ENCODE measurements at places on chromosomes 13 and 19.

- DNase-seq = no peak
Measured at GRCh38 chr19:33417751-33418150, 44.2 kb downstream of the CEBPG start.

GRCh38 chr13:20700288-20700687, 3.2 kb upstream of the IL17D start:
- no peak for DNase-seq

- DNase-seq = peak; percentile 19
Measured at GRCh38 chr13:37701306-37701705, 102.7 kb upstream of the POSTN start.

GRCh38 chr13:114132419-114133121, at the start of gene RASA3:
TSS of gene RASA3 (minus strand) at chr13:114132623. CDS start at chr13:114132489, 134 bp downstream.
- DNase-seq = peak; percentile 58

DNA sequence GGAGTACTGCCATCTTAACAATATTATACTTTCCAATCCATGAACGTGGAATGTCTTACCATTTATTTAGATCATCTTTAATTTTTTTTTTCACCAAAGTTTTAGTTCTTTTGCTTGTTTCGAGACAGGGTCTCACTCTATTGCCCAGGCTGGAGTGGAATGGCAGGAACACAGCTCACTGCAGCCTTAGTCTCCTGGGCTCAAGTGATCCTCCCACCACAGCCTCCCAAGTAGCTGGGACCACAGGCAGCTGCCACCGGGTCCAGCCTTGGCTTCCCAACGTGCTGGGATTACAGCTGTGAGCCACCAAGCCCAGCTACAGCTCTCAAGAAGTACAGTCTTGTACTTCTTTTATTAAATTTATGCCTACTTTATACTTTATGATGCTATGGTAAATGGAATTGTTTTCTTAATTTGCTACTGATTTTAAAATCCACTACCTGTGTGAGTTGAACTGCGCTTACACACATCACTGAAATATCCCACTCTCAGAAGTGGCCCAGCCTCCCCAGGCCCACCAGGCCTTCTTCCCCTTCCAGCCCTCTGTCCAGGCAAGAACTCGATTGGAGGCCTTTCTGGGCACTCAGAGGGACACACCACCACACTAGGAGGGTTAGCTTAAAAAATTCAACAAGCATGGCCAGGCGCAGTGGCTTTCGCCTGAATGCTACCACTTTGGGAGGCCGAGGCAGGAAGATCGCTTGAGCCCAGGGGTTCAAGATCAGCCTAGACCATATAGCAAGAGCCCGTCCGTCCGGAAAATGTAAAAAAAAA, 1.0 kb upstream of the PGLS start:
- no peak for DNase-seq

DNA sequence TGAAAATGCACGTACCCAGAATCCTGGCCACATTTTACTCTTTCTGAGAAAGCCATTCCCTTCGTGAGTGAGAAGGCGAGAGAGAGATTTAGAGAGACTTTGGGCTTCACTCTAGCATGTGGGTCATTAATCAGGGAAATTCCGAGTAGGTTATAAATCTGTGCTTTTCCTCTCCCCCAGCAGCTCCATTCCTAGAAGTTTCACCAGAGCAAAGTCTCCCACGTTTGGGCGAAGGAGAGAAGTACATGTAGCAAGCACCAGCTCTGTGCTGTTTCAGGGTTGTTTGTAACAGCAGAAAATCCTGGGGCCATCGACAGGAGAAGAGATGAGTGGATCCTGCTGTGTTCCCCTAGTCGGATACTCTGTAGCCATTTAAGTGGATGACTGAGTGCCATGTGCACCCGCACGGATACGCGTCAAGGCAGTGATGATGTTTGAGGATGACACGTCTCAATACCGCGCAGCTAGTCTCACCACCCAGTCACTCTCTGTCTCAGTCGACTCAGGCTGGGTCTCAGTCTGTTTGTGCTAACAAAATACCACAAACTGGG, 131.8 kb upstream of the PEG3 start:
- DNase-seq = no peak

- no peak for DNase-seq
Measured at GRCh38 chr13:92677571-92677970, 549.0 kb upstream of the GPC6 start.

DNA sequence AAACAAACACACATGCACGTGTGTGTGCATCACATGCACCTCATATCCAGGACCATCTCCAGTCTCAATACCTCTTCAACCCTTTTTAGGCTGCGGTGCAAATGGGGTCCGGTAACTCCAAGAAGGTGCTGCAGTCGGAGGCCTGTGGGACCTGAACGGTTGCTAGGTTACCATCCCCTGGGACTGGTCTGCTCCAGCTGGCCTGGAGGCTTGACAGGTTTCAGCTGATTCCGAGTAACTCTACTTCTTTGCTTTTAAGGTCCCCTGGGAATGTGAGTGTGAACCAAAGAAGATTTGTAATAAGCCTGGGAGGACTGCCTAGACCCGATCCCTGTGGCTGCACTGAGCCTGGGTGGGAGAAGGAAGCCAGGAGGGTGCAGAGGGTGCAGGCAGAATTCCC, 117.5 kb downstream of the CCNA1 start:
- DNase-seq = no peak

GRCh38 chr19:17054746-17055145, 20.5 kb downstream of the HAUS8 start:
- DNase-seq = no peak

DNA sequence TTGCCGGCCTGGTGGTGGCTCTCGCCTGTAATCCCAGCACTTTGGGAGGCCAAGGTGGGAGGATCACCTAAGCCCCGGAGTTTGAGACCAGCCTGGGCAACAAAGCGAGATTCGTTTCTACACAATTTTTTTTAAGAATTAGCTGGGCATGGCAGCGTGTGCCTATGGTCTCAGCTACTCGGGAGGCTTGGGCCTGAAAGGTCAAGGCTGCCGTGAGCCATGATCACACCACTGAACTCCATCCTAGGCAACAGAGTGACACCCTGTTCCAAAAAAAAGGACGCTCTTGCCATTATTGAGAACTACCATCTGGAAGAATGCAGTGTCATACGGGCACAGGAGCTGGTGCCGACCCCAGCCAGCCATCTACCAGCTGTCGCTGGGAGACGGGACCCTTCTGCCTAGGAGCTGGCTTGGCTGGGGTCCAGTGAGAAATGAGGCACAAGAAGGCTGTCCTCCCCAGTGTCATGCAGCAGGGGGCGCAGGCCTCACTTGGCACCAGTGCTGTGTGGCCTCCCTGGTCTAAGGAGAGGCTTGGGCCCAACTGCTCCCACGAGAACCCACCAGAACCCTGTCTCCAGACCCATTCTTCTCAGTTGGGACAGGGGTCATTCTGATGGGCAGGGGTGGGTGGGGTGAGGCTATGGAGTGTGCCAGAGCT, 12.2 kb upstream of the RELB start:
- peak; percentile 68 for DNase-seq

DNA sequence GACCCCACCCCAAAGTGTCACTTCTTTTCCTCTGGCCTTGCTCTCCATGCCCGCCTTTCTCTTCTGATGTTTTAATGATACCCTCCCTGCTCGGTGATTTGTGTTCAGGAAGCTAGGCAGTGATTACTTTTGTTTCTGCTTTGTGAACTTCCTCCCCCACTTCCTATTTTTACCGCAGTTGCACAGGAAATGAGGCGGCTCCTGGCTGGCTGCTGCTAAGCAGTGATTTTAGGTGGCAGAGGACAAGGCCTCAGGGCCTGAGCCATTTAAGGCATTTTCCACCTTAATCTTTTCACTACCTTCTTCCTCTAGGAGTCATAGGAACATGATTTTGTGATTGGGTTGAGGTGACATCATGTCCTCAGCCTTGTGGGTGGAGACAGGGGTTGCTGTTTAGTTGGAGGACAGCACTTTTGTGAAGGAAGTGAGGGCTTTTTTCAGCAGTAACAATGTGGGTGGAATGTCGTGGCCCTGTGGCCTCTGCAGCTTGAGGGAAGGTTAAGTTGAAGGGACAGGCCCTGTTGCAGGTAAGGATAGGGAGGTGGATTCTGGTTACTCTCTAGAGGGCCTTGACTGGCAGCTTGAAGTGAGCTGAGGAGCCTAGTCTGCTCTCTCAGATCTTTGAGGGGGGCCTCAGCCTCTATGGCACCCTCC, 15.7 kb downstream of the GARRE1 start:
- DNase-seq = peak; percentile 71

GRCh38 chr19:30930941-30931706, 418.1 kb downstream of the TSHZ3 start:
- DNase-seq = no peak

GRCh38 chr13:98365302-98365701, 188.2 kb upstream of the RNF113B start:
- no peak for DNase-seq

DNA sequence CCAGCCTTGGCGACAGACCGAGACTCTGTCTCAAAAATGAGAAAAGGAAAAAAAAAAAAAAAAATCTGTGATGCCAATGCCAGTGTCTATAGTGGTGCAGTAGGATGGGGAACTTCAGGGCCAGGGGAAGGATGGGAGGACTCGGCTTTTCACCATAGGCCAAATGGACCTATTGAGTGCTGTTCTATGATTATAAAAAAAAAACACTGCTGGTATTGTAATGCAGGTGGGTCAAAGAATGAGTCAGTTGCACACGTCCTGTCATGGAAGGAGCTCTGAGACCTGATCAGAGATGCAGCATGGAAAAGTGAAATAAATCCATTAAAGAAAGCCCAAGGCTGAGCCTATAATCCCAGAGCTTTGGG, 7.0 kb downstream of the DNAJB1 start:
- no peak for DNase-seq

DNA sequence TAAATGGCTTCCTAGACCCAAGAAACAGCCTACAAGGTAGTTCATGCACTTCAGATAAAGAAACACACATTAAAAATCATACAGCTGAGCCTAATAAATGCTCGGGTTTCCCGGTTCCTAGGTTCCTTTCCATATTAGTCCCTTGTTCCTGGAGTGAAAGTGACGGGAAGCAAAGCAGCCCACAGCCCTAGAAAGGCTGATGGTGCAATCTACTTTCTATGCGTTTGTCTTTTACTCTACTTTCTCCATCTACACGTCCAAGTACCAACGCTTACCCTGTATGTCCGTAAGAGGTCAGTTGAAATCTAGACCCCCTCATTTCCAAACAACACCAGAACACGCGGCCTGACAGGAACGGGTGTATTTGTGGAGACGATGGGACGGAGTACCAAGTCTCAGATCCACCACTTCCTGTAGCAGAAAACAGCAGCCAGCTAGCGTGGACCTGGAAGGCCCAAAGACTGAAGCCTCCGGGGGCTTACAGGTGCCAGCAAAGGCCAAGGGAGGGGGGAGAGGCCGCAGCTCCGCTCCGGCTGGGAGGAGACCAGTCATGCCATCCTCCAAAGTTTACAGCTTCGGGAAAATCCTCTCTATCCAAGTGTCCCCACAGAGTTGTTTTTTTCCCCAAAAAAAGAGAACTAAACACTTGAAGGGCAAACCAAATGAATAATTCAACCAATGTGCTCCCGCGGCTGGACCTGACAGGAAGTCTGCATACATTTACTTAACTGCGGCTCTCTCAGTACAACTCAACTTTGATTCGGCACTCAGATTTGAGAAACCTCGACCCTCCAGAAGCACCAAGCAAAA, 34.1 kb downstream of the STK24 start:
- peak; percentile 82 for DNase-seq

- no peak for DNase-seq
Measured at GRCh38 chr13:88217372-88217771, 546.2 kb downstream of the SLITRK5 start.

- no peak for DNase-seq
Measured at GRCh38 chr19:14482172-14482941, 7.2 kb upstream of the PTGER1 start.

- DNase-seq = peak; percentile 79
Measured at GRCh38 chr19:29645911-29646310, 19.4 kb upstream of the PLEKHF1 start.

DNA sequence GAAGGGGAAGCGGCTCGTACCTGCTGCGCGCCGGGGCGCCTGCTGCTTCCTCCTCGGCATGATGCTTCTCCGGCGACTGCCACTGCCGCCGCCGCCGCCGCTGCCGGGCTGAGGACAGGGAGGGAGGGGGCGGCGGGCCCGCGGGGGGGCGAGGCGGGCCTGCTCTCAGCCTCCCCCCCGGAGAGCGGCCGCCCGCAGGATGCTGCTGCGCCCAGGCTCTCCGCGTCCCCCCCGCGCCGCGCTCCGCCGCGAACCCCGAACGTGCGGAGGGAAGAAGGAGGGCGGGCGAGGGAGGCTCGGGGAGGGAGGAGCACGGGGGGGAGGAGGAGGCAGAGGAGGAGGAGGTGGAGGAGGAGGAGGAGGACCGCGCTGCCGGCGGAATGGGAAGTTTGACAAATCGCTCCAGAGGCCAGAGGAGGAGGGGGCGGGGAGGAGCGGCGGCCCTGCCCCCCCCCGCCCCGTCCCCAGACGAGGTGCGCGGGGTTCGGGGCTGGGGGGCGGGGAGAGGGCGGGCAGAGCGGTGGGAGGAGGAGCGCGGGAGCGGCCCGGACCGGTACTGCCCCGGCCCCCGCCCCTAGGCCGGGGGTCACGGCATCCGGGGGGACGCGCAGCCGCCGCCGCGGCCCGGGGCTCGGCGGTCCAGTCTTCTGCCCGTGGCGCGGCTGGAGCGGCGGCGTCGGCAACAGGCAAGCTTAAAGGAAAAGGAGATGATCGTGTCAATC, at the start of gene TSHZ3:
TSHZ3 (minus strand) TSS at position 277 of the 722 bp plus-strand sequence; CDS start at position 60, 217 bp downstream.
- DNase-seq = peak; percentile 64

- no peak for DNase-seq
Measured at GRCh38 chr19:34787059-34787824, 14.2 kb upstream of the ZNF599 start.

- DNase-seq = peak; percentile 44
Measured at GRCh38 chr19:18128044-18128443, 24.9 kb upstream of the PIK3R2 start.

DNA sequence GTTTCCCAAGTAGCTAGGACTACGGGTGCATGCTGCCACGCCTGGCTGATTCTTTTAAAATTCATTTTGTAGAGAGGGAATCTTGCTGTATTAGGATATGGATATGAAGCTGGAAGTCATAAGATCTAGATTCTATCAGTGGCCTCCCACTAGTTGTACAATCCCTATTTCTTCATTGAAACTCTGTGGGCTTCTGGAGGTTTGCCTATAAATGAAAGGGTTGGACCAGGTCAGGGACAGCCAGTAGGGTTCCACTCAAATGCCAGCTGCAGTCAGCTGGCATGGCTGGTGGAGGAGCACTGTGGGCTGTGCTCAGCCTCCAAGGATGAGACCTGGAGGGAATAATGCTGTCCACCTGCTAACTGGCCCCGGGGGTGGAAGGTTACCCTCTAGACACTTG, 110.2 kb upstream of the GJB6 start:
- no peak for DNase-seq

DNA sequence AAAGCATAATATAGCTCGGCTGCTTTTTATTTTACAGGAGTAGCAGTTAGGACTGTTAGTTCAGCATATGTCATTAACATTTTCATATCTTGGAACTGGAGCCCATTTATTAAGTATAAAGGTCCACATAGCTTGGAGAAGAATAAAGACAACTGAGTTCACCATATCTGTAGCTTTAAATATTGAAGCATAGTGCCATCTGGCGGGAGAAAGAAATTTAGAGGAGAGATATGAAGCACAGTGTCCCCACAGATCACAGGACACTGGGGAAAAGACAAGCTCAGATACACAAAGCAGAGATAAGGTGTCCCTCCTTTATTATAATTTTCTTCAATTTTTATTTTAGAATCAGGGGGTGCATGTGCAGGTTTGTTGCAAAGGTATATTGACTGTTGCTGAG, 104.7 kb upstream of the FREM2 start:
- DNase-seq = peak; percentile 58

GRCh38 chr13:44876782-44877324, 112.4 kb downstream of the NUFIP1 start:
- DNase-seq = no peak
